ENCODE measurements at places on chromosomes 11 and 22. TPM values are rescaled to one million over a fixed set of nuclear protein-coding genes. Genes with fewer than 3 reads are reported as not detected.

KRTAP5-11 gene
- not detected for total RNA-seq

CNGA4 gene
- total RNA-seq, result not detected

MRGPRX3 gene
- total RNA-seq, result not detected

KCNC1 gene
- not detected for total RNA-seq

SPDYC gene
- not detected for total RNA-seq

SMIM35 gene
- not detected for total RNA-seq

UCP2 gene
- 199 TPM for total RNA-seq

HYOU1 gene
- 117 TPM for total RNA-seq

C22orf42 gene
- total RNA-seq, result not detected

HBE1 gene
- not detected for total RNA-seq

LRRC55 gene
- not detected for total RNA-seq

VWA5A gene
- total RNA-seq, result 5.3 TPM

OR51B4 gene
- not detected for total RNA-seq

AGBL2 gene
- 8.6 TPM for total RNA-seq

NLRP14 gene
- 0.08 TPM for total RNA-seq

BATF2 gene
- 0.37 TPM for total RNA-seq

MMP20 gene
- total RNA-seq, result not detected

MS4A15 gene
- total RNA-seq, result not detected

RGL4 gene
- total RNA-seq, result 4.1 TPM

PHLDA2 gene
- total RNA-seq, result 5.6 TPM

ATM gene
- 89.7 TPM for total RNA-seq

B4GALNT4 gene
- 9.4 TPM for total RNA-seq

TRIM21 gene
- total RNA-seq, result 26.5 TPM

GRM5 gene
- total RNA-seq, result not detected

MS4A14 gene
- not detected for total RNA-seq

GVQW3 gene
- 1.6 TPM for total RNA-seq

OR10A2 gene
- total RNA-seq, result not detected

KRTAP5-9 gene
- not detected for total RNA-seq

MS4A6A gene
- not detected for total RNA-seq

MOV10L1 gene
- total RNA-seq, result not detected

SERPINH1 gene
- 10.2 TPM for total RNA-seq

KCNJ11 gene
- not detected for total RNA-seq
